Activated CD4-positive, alpha-beta T cell treated with anti-CD3 and anti-CD28 coated beads, Interleukin-2, Interleukin-6, amounts not matched to agents 100 ng/mL and 50 ng/mL, durations not matched to agents 16 hours and 8 hours (primary cell): ENCODE measurements at places on chromosomes 6 and 20.

- DNase-seq = peak; percentile 30
Observed at GRCh38 chr6:159969204-159969912, 476 bp downstream of the IGF2R start.

DNA sequence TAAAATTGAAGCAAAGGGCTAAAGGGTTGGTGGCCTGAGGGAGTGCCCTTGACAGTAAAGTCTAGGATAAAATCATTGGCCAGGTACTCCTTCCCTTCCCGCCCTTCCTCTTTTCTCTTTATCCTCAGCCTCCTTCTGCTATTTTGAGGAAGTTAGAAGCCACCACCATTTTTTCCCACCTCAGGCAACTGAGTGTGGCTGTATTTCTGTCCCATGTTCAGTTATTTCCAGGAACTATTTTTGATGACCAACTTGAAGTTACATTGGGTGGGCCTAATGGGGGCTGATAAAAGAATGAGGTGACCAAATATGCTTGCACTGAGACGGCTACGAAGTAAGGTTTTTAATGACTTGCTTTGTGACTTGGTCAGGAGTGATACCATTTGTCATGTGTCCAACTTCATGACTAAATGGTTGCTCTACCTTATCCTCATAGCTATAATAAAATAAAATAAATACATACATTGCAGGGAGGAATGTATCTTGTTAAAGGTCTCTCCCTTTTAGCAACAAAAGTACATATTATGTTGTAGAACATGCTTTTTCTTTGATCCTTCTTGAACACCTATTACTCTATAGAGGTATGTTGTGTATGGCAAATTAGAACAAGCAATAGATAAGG lies 12.0 kb downstream of the PTPN1 start:
- DNase-seq = no peak

DNA sequence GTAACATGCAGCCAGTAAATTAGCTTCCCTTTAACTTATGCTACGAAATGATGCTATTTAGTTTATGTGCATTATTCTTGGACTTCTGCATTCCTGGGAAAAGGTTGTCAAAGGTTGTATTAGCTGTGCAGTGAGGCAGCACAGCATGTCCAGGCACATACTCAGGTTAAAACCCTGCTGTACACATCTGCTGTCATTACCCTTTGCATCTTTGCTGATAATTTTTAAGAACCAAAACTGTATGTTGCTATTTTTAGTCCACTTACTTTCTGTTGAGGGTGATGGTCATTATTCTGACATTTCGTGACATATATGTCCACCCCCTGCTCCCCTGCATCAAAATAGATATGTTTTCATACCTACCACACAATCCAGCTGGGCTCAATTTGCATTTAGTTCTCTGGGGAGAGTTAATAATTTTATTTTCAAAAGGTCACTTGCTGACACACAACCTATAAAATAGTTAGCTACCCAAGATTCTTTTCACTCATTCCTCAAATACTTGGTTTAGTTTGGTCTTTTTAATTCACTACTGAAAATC lies 142.5 kb upstream of the SPACA1 start:
- DNase-seq = no peak

DNA sequence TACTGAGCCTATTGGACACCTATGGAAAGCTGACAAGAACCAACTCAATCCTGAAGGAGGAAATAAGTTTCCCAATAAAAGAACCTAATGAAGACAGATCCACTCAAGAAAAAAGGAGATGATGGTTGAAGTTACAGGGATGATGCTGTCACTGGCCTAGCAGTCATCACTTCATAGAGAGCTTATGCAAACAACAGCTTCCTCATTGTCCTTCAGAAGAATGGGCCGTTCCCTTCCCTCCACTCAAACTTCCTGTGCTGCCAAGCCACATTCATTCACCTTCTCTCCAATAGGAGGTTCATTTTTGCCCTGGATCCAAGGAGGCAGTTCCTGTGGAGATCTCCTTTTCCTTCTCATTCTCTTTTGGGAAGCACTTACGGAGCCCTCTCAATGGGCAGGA lies 13.8 kb upstream of the PM20D2 start:
- no peak for DNase-seq

GRCh38 chr6:2384528-2384927 lies 139.1 kb upstream of the GMDS start:
- no peak for DNase-seq

DNA sequence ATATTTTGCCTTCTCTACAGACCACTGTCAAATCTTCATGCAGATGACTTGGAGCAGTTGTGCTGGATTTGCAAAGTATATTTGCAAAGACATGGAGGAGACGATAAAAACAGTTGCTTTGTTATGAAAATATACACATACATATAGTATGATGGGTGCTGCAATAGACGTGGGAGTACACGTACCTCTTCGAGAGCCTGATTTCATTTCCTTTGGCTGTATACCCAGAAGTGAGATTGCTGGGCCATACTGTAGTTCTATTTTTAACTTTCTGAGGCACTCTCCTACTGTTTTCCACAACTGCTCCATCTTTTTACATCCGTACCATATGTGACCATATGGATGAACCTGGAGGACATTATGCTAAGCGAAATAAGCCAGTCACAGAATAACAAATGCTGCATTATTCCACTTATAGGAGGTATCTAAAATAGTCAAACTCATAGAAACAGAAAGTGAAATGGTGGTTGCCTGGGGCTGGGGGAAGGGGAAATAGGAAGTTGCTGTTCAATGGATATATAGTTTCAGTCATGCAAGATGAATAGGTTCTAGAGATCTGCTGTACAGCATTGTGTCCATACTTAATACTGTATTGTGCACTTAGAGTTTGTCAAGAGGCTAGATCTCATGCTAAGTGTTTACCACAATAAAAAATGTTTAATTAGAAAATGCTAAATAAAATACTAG lies 223.8 kb downstream of the HAO1 start:
- no peak for DNase-seq

DNA sequence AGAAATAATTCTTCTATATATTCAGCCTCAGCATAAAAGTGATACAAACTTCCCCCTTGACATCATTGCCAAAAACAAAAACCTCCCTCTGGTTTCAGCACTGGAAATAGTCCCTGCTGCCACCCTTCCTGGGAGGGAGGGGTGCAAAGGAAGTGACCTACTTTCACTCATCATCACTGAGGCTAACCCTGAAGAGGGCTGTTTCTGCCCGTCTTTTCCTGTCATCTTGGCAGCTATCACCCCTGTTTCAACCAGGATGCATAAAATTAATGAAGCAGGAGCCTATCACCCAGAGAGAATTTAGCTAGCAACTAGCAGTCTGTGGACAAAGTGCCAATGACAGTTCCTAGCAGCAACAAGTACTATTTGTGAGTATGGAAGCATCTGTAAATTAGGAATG lies 397.8 kb downstream of the LAMA2 start:
- DNase-seq = peak; percentile 69

- no peak for DNase-seq
Observed at GRCh38 chr20:33789109-33789857, 21.9 kb upstream of the CHMP4B start.

DNA sequence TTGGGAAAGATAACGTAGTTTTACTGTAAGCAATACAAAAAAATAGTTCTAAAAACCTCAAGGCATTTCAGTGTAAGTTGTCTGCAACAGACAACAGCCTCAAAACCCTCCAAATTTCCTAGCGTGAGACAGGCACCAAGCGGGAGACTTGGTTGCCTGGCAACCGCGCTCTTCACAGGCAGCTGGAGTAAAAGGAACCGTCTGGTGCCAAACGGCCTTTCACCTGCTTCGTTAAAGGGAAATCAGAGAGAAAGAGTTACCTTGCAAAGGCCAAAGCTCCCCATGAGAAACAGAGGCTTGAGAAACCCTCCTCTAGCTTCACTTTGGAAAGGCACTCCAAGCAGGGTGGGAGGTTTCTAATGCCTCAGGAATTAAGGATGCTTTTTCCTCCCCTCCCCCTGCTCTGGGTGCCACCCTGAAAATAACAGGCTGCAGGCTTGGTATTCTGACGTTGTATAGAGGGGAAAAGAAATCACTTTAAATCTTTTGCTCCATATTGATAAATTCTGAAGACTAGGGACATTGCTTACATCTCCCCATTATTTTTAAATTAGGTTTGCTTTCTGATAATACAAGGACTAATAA lies 129.7 kb upstream of the UFL1 start:
- DNase-seq = peak; percentile 17

DNA sequence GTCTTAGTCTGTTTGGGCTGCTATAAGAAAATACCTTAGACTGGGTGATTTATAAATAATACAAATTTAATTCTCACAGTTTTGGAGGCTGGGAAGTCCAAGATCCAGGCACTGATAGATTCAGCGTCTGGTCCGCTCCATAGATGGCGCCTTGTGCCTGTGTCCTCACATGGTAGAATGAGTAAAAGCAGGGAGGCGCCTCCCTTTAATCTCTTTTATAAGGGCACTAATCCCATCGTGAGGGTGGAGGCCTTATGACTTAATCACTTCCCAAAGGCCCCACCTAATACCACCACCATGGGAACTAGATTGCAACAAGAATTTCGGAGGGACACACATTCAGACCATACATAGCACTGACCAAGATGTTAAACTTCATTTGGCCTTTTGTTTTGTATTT lies 91.2 kb upstream of the TMEM181 start:
- no peak for DNase-seq
